ENCODE measurements at places on chromosomes 3 and 15.

DNA sequence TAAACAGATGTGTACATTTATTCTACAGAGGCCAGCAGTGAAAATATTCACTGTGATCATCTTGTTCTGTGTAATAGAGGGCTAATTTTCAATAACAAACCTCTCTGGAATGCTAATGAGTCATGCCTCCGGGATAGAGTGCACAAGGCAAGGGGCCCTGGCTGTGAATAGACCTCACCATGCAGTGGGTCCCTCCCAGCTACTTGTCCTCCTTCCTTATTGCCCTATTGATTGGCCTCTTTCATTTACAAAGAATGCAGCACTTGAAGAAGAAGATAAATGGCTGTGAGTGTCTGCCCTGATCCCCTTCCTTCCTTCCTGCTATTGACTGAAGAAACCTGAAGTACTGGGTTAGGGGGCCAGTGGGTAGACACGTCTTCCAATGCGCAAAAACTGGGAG, 436.3 kb downstream of the WDR72 start:
- DNase-seq: no peak

- DNase-seq: no peak
Observed at GRCh38 chr3:69535613-69536012, 149.7 kb upstream of the FRMD4B start.

DNA sequence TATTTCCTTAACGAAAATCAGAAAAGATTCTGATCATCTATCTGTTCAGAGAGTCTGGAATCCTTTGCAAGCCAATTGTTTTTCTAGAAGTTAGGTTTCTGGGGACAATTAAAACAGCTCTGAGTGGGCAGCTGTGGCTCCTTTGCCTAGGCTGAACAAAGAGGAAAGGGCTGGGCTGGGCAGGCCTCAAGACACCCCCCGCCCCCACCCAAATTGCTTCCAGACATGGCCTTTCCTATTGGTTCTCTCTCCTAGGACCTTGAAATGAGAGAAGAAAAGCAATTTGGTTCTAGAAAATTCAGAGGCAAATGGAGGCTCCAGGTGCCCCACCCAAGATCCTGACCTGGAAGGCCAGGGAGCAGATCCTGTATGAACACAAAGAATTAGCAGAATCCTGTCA, 2.3 kb upstream of the ADPGK start:
- DNase-seq: no peak

DNA sequence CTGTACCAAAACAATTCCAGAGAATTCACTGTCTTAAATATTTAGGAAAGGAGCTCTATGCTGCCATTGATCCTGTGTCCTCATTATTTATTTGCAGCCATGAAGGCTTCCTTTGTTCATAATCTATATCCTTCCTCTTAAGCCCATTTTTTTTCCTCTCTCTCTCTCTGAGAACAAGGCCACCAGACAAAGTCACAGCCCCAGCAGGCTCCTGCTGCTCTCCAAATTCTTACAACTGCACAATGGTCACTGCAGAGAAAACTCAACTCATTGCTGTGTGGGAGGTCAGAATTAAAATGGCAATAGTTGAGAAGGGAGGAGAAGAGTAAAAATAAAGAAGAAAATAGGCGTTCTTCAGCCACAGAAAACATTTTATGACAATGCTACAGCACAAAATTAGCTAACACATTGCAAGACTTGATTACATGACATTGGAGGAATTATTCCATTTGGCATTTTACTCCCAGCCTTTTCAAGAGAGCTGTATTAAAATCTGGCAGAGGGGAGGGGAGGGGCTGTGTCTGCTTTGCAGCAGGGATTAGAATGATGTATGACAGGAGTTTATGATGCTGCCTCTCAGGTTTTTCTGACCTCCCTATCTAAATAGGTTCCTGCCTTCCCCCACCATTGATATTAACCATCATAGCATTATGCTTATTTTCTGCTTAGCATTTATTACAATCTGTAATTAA, 399.7 kb upstream of the THBS1 start:
- no peak for DNase-seq

DNA sequence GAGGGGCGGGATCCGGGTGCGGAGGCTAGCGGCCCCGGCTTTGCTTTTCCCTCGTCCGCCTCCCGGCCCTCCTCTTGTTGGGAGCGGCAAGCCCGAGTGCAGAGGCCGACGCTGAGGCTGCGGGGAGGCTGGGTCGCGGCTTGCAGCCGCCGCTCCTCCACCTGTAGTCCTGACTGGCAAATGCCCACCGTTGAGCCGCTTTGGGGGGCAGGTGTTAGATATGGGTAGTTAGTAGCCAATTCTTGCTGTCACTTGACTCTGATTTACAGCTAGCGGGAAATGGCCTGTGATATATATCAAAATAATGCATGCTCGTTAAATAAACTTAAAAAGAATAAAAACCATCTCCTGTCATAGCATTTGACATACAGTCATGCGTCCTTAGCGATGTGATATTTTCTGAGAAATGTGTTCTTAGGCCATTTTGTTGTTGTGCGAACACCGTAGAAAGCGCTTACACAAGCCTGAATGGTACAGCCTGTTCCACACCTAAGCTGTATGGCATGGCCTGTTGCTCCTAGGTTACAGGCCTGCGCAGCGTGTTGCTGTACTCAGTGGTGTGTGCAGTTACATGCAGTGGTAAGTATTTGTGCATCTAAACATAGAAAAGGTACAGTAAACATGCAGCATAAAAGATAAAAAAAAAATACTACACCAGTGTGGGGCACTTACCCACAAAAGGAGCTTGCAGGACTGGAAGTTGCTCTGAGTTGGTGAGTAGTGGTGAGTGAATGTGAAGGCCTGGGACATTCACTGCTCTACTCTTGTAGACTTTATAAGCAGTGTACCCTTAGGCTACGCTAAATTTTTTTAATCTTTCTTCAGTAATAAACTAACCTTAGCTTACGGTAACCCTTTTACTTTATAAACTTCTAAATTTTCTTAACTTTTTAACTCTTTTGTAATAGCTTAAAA, 873 bp downstream of the CAPN7 start:
- no peak for DNase-seq

DNA sequence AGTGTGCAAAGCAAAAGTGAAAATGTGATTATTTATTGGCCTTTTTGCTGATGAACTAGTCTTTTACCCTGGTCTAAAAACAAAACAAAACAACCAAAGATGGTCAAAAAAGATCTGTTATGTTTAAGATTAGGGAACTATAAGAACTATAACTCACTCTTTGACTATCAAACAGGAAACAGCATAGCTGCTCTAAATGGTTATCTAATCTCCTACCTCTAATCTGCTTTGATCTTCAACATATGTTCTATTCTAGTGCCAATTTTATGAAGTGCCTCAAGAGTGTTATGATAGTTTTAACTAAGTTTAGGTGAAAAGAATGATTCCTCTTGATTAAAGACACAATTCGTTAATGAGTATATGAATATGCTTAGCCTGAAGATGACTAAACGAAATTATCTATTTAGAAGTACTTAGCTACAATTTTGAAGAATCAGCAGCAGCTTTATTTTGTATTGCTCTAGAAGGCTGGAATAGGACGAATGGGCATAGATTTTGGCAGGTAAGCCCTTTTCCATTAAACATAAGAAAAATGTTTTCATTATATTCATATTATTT, 46.0 kb downstream of the SETD2 start:
- no peak for DNase-seq

DNA sequence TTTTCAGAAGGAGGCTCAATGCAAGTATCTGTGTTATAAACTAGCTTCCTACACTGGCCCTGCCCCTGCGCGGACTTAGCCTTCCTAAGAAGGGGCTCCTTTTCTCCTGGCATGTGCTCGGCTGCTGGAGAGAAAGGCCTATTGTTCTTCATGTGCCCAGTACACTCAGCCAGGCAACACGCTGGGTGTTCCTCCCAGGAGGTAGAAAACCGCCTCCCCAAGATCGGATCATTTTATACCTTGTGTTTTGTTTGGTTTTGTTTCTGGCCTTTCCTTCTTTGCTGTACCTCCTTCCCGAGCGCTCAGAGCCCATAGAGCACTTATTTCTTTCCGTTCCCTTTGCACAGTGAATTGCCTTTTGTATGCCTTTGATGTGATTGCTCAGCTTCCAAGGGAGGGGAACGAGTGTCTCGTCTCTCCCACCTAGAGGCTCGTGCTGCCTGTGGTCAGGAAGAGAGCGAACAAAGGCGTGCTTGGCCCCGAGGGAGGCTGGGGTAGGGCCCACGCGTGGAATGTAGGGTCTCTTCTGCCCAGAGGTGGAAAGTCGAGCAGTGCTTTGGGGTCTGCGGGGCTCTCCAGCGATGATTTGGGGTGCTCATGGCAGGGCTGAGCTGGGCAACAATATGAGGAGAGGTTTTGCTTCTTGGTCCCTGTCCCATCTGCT, 30.0 kb downstream of the CCNL1 start:
- no peak for DNase-seq

DNA sequence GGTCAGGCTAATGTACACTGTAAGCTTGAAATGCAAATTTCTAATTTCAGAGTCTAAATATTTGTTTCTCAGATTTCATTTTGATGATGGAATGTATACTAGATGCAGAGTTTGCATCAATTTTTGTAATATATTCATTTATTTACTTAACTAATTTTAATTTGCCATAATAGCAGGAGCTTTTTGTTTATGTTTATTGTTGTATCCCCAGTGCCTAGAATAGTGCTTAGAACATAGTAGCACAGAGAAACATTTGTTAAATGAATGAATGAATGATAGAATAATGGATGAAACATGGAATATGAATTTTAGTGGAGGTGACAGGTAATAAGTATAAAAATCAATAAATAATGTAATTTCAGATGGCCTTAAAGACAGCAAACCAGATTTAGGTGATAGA, 5.2 kb upstream of the GALK2 start:
- no peak for DNase-seq

GRCh38 chr15:71627604-71628003, 182.8 kb upstream of the NR2E3 start:
- no peak for DNase-seq

GRCh38 chr15:36133742-36134141, 445.7 kb upstream of the CDIN1 start:
- DNase-seq: no peak

GRCh38 chr15:63891079-63891767, 57.5 kb upstream of the HERC1 start:
- no peak for DNase-seq

- no peak for DNase-seq
Observed at GRCh38 chr3:56055546-56055945, 412.7 kb downstream of the ERC2 start.

DNA sequence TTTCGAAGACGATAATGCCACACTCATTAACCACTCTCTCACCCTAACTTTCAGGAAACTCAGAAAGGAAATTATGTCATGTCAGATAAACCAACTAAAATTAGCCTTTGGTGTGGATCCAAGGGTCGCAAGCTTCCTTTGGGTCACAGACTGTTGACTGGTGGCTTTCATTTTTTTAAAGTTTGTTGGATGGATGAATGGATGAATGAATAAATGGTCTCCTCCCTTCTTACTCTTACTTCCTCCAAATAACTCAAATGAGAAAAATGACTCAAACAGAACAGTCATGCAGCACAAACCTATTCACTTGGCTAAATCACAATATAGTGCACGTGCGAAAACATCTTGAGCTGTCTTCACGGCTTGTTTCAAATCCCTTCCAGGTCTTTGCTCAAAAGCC, 82.9 kb upstream of the HACD2 start:
- no peak for DNase-seq

- no peak for DNase-seq
Observed at GRCh38 chr3:98921957-98922356, 20.5 kb upstream of the DCBLD2 start.

- DNase-seq: peak; percentile 56
Observed at GRCh38 chr3:84836961-84837360, 121.8 kb upstream of the CADM2 start.

GRCh38 chr3:44782891-44783290, 21.3 kb downstream of the KIF15 start:
- no peak for DNase-seq

DNA sequence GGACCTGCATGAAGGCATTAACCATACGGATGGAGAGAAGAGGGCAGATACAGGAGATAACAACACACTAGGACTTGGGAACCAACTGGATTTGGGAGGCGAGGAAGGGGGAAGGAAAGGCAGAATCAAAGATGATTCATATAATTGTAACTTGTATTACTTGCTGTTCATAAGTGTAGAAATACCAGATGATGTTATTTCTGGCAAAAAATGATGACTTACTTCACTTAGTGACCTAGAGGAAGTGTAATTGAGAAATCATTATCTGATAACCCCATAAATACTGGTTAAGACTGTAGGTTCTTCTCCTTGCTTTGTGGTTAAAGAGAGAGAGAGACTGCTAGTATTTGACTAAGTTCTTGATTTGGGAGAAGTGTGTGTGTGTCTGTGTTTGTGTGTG, 50.5 kb upstream of the GK5 start:
- no peak for DNase-seq

DNA sequence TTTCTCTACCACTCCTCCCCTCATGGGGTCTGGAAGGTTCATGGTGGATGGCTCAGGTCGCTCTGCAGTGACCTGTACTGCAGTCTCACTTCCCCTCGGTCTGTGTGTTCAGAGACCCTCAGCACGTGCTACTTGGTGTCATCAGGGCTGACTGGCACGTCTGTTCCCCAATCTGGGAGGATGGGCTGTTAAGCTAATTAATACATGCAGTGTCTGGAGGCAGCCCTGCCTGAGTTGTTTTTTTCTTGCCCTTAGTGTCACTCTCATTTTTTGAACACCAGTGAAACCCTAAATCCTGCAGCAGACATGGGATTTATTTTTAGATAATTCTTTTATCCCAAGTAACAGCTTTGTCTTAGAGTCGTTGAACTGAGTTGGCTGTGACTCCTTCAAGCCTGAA, 64.6 kb downstream of the ARNT2 start:
- no peak for DNase-seq

- DNase-seq: no peak
Observed at GRCh38 chr3:23329471-23330105, 126.5 kb downstream of the UBE2E2 start.

GRCh38 chr3:71456156-71456555, 127.4 kb downstream of the FOXP1 start:
- DNase-seq: no peak

GRCh38 chr3:64801856-64802255, 114.1 kb upstream of the ADAMTS9 start:
- no peak for DNase-seq

- DNase-seq: no peak
Observed at GRCh38 chr3:47016086-47016933, 36.8 kb downstream of the NBEAL2 start.

DNA sequence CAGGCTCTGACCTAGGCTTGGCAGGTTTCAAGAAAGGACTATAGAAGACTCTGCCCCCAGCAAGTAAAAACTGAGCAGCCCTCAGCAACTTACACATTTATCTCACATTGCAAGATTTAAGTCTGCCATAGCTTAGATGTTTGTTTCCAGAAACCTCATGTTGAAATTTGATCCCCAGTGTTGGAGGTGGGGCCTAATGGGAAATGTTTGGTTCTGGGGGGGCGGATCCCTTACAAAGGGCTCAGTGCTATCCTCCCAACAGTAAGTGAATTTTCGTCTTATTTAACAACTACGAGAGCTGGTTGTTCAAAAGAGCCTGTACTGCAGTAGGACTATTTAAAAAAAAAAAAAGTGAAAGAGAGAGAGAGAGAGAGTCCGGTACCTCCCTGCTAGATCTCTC, 125.2 kb upstream of the PROK2 start:
- no peak for DNase-seq

- no peak for DNase-seq
Observed at GRCh38 chr3:144868506-144868905, 896.9 kb downstream of the DIPK2A start.

- no peak for DNase-seq
Observed at GRCh38 chr3:4935347-4935746, 43.9 kb upstream of the BHLHE40 start.

- DNase-seq: no peak
Observed at GRCh38 chr3:123431007-123431657, 17.8 kb downstream of the ADCY5 start.

Measured in DMS 273 treated with DMSO at 0.1 percent for 48 hours (cell line).